ENCODE measurements at places on chromosomes 3 and 15. TPM values are rescaled to one million over a fixed set of nuclear protein-coding genes. Genes with fewer than 3 reads are reported as not detected.

GRCh38 chr3:60147249-60147950 lies 1097.6 kb upstream of the CFAP20DC start:
- no peaks in the 10 kb centered on the region for H3K36me3 ChIP-seq
- H3K27ac ChIP-seq, result no peak overlapping the region
- no peak overlapping the region for H3K4me3 ChIP-seq
- no peaks in the 10 kb centered on the region for H3K27me3 ChIP-seq
- no peak for DNase-seq
- H3K4me1 ChIP-seq, result no peaks in the 10 kb centered on the region

GRCh38 chr3:44476181-44476611 lies 1.3 kb downstream of the ZNF445 start:
- H3K36me3 ChIP-seq, result peaks cover 11% of the 10 kb centered on the region
- no peaks in the 10 kb centered on the region for H3K27me3 ChIP-seq
- no peak for DNase-seq

GRCh38 chr3:184918750-184919149 lies 106.8 kb downstream of the VPS8 start:
- H3K27me3 ChIP-seq, result no peaks in the 10 kb centered on the region
- no peak for DNase-seq

GRCh38 chr15:24956111-24956838 lies 1.5 kb downstream of the SNRPN start:
- H3K36me3 ChIP-seq, result peaks cover 20% of the 10 kb centered on the region
- H3K27me3 ChIP-seq, result no peaks in the 10 kb centered on the region
- H3K4me3 ChIP-seq, result peak overlapping the region; percentile 92
- peak overlapping the region; percentile 92 for H3K27ac ChIP-seq
- H3K4me1 ChIP-seq, result peaks cover 16% of the 10 kb centered on the region

- H3K4me1 ChIP-seq, result peaks cover 4% of the 10 kb centered on the region
- H3K27me3 ChIP-seq, result peaks cover 8% of the 10 kb centered on the region
- H3K36me3 ChIP-seq, result no peaks in the 10 kb centered on the region
- DNase-seq, result no peak
- H3K27ac ChIP-seq, result no peak overlapping the region
Observed at GRCh38 chr3:39121621-39122020, 14.1 kb downstream of the TTC21A start.

DNA sequence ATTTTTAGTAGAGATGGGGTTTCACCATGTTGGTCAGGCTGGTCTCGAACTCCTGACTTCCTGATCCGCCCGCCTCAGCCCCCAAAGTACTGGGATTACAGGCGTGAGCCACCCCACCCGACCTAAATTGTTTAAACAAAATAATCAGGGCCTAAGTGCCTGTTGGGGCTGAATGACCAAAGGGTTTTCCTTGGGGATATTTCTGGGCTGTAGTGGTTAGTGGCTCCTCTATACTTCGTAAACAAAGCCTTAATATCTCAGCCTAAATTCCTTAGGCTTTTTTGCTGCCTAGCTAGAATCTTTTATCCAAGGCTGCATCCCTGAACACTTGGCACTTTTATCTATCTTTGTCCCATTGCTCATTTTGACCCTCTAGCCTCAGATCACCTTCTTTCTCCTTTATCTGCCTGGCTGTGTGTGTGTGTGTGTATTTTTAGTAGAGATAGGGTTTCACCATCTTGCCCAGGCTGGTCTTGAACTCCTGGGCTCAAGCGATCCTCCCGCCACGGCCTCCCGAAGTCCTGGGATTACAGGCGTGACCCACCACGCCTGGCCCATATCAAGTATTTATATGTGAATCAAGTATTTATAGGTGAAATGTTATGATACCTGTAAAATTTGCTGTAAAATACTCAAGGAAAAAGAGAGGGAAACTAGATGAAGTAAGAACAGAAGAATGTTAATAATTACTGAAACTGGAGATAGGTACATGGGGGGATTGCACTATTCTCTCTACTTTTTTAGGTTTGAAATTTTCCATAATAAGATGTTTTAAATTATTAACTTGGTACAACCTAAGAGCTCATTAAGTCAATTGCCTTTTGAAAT lies 1.8 kb downstream of the NUSAP1 start:
- peak; percentile 41 for DNase-seq
- peaks cover 43% of the 10 kb centered on the region for H3K4me1 ChIP-seq
- peaks cover 43% of the 10 kb centered on the region for H3K36me3 ChIP-seq

GRCh38 chr3:143469159-143469558 lies 349.6 kb downstream of the CHST2 start:
- H3K36me3 ChIP-seq, result no peaks in the 10 kb centered on the region
- DNase-seq, result no peak
- no peaks in the 10 kb centered on the region for H3K4me1 ChIP-seq

DNA sequence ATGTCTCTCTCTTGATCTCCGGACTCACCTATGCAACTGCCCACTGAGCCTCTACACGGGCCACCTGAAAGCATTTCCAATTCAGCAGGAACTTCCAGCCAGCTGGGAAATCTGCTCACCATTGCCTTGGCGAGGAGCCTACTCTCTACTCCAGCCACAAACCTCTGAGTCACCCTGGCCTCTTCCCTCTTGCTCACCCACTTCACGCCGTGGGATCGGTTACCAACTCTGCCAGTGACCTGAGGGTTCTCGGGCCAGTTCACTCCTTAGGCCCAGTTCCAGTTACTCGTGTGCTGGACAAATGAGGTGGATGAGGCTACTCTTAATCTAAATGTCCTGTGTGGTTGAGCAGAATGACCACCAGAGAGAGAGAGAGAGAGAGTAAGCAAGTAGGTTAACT lies 70.1 kb downstream of the CEMIP start:
- no peak overlapping the region for H3K27ac ChIP-seq
- peaks cover 19% of the 10 kb centered on the region for H3K27me3 ChIP-seq
- no peak overlapping the region for H3K4me3 ChIP-seq
- no peaks in the 10 kb centered on the region for H3K36me3 ChIP-seq
- DNase-seq, result no peak
- H3K4me1 ChIP-seq, result no peaks in the 10 kb centered on the region

GRCh38 chr3:12532182-12532581 lies 13.1 kb downstream of the MKRN2OS start:
- H3K4me3 ChIP-seq, result no peak overlapping the region
- H3K27ac ChIP-seq, result no peak overlapping the region
- no peaks in the 10 kb centered on the region for H3K27me3 ChIP-seq

The ITGB5 gene
- 0.18 TPM for total RNA-seq

The EFCC1 gene
- 0.12 TPM for total RNA-seq

The SERINC4 gene
- 0.30 TPM for total RNA-seq

The ELL3 gene
- total RNA-seq, result 1.0 TPM

The FXR1 gene
- total RNA-seq, result 141 TPM

The IL20RB gene
- 1.7 TPM for total RNA-seq

The IGSF10 gene
- total RNA-seq, result not detected

The SUCLG2 gene
- 61.4 TPM for total RNA-seq

The VEPH1 gene
- not detected for total RNA-seq

The ZNF662 gene
- total RNA-seq, result 0.47 TPM

The SELENOT gene
- total RNA-seq, result 130 TPM
